NCI-H774 (cell line): ENCODE measurements at places on chromosomes 2 and 18.

- peak; percentile 70 for DNase-seq
Observed at GRCh38 chr18:6414723-6415417, at the start of gene L3MBTL4. Gene L3MBTL4 (minus strand): TSS chr18:6414911. CDS start chr18:6311625, 103,286 bp downstream.

GRCh38 chr2:215573496-215573895 lies 137.6 kb upstream of the FN1 start:
- no peak for DNase-seq

- no peak for DNase-seq
Observed at GRCh38 chr2:148789059-148789458, 86.0 kb upstream of the KIF5C start.

- DNase-seq = no peak
Observed at GRCh38 chr2:6952101-6952500, 34.9 kb downstream of the RNF144A start.

DNA sequence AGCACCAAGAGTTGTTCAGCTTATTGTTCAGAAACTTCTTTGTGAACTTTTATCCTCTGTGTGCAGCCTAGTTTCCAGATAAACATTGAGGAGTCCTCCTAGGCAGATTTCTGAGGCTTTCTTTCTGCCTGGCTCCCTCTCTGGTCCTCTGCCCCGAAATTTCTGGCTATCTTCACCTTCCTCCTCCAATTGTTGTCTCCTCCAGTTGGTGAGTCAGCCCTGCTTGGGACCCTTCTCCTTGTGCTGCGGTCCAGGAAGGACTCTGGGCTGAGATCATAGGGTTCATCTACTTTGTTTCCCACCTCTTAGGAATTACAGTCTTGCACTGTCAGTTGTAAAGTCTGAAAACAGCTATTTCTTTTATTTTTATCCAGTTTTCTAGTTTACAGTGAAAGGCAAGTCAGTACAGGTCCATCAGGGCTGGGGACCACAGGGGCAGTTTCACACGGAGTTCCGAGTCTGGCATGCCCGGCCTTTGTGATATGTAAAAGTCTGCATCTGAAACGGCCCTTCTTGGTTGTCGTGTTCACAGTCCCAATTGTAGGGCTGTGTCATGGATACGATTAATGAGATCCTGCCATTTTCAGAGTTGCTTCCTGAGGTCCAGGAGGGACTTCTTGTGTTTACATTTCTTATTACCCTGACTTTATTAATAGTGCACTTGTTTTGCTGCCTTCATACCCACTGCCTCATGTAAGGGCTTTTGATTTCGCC lies 100.8 kb downstream of the SMC6 start:
- DNase-seq = no peak

DNA sequence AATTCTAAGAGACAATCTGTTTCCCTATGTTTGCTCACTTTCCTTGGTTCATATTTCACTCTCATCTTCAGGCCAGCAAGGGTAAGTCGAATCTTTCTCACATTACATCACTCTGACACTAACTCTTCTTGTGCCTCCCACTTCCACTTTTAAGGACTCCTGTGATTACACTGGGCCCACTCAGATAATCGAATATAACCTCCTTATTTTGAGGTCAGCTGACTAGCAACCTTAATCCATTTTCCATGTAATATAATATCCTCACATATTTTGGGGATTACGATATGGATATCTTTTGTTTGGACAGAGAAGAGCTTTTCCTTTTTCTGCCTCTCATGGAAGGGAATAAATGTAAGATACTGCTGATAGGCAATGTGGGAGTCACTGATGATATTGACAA lies 2015.7 kb upstream of the LRRTM1 start:
- DNase-seq = no peak

DNA sequence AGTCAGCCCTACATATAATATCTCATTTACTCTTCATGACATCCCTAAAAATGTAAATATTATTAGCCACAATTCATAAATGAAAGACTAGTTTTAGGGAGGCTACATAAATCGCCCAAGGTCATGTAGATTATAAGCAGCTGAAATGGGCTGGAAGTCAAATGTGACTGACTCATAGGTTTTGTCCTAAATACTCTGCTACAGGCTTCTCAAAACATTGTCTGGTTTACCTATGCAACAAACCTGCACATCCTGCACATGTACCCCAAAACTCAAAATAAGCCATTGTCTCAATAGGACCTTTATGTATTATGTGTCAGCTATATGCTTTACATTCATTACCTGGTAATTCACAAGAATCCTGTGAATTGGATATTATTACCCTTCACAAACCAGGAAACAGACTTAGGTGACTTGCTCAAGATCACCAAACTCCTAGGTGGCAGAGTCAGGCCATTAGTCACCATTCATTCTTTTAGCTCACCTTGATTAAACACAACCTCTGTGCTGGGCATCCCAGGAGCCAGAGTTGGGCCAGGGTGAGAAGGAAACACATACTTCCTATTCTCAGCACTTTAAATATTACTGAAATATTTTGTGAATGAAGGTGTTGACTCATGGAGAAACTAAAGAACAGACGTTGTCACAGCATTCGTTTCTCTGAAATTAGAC lies 69.4 kb upstream of the CPO start:
- DNase-seq = no peak

DNA sequence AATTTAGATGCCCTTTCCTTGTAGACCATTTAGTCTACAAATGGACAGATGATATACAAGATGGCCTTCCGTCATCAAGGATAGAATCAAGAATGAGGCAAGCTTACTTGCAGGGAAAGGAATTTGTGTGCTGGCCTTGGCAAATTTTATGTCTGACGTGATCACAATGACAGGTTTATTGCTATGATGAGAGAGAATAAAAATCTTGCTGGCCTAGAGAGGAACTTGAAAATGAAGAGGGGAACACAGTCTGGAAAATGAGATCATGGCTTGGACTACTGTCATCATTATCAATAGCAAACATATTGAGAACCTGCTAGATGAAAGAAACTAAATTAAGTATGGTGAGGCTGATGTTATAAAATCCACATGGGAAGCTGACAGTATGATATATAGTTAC lies 66.0 kb downstream of the CSRNP3 start:
- DNase-seq = no peak

GRCh38 chr2:236572482-236572881 lies 2.9 kb downstream of the ACKR3 start:
- no peak for DNase-seq

DNA sequence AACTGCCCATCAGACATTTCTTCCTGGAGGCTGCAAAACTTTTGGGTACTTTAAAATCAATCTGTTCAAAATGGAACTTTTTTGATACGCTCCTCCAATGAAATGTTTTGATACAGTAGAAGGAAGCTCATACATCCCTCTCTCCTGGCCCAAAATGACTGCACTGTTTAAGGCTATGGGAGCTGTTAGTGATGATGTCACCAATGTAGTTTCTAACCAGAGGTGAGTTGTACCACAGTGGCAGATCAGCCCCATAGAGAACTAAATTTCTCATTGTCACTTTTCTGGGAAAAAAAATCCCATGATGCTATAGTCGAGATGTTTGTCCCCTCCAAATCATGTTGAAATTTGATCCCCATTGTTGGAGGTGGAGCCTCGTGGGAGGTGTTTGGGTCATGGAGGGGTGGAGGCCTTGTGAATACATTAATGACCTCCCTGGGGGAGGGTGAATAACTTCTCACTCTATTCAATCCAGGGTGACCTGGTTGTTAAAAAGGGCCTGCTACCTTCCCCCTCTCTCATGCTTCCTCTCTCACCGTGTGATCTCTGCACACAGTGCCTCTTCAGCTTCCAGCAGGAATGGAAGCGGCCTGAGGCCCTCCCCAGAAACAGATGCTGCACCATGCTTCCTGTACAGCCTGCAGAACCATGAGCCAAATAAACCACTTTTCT lies 117.4 kb upstream of the NPAS2 start:
- no peak for DNase-seq

DNA sequence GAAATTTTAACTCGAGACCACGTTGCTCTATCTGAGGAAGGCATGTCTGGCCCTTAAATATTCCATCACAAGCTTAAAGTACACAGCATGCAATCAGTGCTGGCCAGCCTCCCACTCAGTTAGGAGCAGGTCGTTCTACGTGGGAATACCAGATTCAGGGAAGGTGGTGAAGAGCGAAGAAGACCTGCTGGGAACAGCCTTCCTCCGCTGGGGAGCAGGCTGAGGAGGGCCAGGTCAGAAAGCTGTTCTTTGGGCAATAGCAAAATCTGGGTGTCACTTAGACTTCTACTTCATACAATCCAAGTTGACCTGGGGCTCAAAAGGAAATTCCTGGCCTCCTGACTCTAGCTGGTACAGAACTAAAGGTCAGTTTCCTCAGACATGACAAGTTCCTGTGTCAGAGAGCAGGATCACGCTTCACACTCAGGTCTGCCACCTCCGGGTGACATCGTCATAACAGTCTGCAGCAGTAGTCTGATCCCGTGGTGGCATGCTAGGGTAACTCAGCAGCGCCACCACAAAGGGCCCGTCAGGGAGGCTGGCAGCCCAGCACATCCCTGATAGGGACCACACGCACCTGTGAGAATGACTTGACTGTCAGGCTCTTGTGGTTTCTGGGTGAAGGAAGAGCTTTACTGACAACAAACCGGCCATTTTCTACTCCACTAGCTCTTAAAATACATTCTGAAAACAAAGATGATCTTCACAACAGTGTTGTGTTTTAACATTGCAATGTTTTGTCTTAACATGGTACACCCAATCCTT lies 35.2 kb upstream of the NAPG start:
- no peak for DNase-seq
